ENCODE measurements at places on chromosomes 4 and X.

DNA sequence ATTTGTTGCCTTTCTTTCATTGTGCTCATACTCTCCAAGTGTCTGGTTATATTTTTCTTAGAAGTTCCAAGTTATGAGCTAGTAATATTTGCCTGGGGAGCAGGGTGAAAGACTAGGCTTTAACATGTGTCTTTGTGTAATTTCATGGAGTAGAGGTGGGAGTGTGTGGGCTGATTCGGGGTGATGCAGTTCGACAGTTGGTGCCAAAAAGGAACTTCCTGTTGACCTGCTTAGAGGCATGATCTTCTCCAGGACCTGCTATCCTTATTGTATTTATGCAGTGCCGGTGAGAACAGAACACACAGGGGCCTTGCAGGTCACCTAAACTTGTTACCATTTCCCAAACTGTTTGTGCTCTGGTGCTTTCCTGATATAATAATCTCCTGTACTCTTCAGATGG is 21.2 kb downstream of the USP53 start:
- peak; percentile 42 for DNase-seq

- no peak for DNase-seq
Measured at GRCh38 chrX:38606821-38607220, 45.5 kb downstream of the TSPAN7 start.

DNA sequence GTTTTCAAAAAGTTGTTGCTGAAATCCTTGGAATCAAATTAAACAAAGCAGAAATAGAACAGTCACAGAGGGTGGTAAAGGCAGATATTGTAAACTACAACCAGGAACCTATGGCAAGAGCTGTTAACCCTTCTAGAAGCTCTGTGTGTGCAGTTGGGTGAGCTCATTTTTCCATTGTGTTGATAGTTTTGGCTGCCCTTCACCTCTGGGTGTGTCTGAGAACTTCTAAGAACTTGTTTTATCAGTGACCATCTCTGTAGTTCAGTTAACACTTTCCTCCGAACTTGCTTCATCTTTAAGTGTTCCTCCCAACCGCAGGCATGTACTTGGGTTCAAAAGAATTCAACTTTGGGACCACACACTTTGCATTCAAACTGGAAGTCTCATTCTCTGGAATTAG is 32.7 kb downstream of the RBMX start:
- peak; percentile 51 for DNase-seq

DNA sequence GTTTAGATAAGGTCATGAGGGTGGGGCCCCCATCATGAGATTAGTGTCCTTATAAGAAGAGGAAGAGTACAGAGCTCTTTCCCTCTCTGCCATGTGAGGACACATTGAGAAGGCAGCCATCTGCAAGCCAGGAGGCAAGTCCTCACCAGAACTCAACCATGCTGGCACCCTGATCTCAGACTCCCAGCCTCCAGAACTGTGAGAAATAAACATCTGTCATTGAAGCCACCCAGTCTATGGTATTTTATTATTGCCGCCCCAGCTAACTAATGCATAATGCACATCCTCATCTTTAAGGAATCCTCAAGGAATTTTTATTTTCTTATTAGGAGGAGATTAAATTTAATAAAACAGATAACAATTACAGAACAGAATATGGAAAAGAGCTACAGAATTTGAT is 16.7 kb upstream of the EXOSC9 start:
- no peak for DNase-seq

- DNase-seq: no peak
Measured at GRCh38 chr4:186882293-186882692, 158.6 kb upstream of the FAT1 start.

DNA sequence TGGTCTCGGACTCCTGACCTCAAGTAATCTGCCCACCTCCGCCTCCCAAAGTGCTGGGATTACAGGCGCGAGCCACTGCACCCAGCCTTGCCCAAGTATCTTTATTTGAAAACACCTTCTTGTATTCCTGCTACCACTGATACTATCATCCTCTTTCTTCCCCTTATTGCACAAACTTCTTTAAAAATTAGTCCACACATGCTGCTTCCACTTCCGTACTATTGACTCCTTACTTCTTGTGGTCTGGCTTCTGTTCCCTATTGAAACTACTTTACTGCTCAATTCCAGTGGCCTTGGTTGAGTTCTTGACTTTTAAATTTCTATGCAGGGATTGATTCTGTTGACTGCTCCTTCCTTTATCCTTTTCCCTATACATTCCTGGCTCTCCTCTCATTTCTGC is 38.8 kb downstream of the MTM1 start:
- DNase-seq: no peak

- DNase-seq: peak; percentile 9
Measured at GRCh38 chr4:78337244-78338020, 214.1 kb upstream of the ANXA3 start.

- DNase-seq: no peak
Measured at GRCh38 chr4:86981789-86982188, 47.0 kb downstream of the AFF1 start.

DNA sequence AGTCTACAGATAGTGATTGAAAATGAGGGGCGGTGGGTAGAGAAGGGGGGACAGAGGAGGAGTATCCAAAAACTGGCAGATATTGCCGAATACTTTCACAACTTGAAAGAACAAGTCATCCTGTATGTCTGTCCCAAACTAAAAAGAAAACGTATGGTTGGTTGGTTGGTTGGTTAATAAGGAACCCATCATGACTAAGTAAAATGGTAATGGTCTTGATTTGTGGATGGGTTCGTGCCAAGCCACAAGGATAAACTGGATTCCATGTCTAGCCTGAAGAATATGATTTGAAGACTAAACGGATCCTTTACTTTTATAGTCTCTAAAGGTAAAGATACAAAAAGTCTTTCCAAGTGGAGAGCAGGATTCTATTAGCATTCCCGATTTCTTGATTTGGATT is 208.4 kb downstream of the DCLK2 start:
- DNase-seq: no peak
